SK-N-MC (cell line): ENCODE measurements at places on chromosomes 6 and 20.
A peak's percentile ranks its signal among the peaks of the same experiment; 100 is the strongest.

- peak; percentile 66 for DNase-seq
Observed at GRCh38 chr6:101918471-101918870, 525.0 kb downstream of the GRIK2 start.

DNA sequence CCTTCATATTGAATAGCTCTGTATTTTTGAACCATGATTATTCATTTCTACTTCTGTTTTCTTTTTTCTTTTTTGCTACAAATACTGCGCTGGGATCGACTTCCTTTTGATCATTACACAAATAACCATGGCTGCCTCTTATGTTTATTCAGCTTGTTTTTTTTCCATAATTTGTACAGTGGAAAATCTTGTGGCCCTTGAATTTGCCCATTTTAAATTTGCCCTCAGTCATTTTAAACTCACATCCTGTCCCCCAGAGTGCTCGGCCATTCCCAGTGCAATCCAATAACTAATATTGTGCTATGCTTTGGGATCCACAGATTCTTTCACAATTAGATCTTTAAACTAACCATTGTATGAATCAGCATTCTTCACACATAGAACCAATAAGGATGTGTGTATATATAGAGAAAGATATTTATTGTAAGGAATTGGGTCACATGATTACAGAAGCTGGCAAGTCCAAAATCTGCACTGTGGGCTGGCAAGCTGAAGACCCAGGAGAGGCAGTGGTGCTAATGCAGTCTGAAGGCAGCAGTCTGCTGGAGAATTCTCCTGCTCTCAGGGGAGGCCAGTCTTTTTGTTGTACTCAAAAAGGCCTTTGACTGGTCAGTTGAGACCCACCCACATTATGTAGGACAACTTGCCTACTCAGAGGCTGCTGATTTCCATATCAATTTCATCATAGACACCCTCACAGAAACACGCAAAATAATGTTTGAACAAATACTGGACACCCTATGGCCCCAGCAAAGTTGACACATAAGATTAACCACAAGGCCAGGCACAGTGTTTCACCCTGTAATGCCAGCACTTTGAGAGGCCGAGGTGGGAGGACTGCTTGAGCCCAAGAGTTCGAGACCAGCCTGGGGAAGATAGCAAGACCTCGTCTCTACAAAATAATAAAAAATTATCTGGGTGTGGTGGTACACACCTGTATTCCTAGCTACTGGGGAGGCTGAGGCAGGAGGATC, 147.1 kb downstream of the MTHFD1L start:
- DNase-seq: no peak

- DNase-seq: no peak
Observed at GRCh38 chr6:150331344-150331743, 37.5 kb upstream of the IYD start.

GRCh38 chr20:382291-383115, 1.9 kb downstream of the TRIB3 start:
- DNase-seq: no peak

GRCh38 chr6:16810411-16810810, 49.2 kb upstream of the ATXN1 start:
- no peak for DNase-seq

- no peak for DNase-seq
Observed at GRCh38 chr6:36505744-36506534, 41.3 kb downstream of the STK38 start.

DNA sequence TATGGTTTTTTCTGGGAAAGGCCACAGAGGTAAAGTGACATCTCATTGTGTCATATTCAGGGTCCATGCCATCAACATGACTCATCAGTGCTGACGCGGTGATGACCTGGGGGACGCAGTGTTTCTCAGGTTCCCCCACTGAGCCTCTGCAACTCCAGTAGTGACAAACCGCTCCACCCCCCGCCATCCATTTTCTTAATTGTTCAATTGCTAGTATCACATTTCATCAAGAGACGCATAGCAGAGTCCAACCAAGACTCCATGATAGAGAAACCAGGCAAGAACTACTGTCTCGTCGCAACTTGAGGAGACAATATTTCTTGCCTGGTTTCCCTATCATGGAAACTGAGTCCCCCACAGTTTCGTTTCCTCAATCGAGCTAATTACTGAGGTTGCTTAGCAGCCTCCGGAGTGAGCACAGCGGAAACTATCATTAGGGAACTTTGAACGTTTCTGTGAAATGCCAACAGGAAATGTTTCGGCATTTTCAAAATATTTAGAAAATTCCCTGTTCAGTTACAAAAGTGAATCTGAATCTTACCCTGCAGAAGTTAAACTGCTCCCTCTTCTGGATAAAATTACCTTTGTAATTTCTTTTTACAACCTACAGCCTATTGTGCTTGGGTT, 12.2 kb upstream of the SERPINB1 start:
- DNase-seq: peak; percentile 64

DNA sequence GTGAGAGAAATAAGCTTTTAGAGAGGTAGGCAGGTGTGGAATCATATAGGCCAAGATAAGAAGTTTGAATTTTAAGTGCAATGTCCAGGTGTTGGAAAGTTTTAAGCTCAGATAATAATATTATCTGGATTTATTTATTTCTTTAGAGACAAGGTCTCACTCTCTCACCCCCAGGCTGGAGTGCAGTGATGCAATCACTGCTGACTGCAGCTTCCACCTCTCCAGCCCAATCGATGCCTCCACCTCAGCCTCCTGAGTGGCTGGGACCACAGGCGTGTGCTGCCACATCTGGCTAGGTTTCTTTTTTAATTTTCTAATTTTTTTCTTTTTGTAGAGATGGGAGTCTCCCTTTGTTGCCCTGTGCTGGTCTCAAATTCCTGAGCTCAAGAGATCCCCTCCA, 5.5 kb upstream of the MAS1L start:
- DNase-seq: no peak
